ENCODE measurements at places on chromosomes 1 and 21.
A peak's percentile ranks its signal among the peaks of the same experiment; 100 is the strongest.

- DNase-seq: peak; percentile 67
Observed at GRCh38 chr1:155977690-155978324, 540 bp downstream of the ARHGEF2 start.

DNA sequence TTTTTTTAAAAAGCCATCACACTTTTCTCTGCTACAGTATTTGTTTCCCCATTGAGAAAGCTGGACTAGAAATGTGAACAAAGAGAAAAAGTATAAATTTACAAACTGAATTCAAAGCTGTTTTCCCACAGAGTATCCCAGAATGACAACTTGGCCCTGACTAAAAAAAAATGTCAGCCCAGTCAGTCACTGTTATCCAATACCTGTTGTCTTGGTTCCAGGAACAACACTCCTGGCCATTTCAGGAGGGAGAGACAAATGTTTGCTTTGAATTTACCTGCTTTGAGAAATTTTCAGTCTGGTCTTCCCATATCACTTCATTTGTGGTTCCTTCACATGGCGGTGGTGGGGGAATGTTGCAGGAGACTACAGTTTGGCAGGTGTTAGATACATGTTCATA lies 46.2 kb downstream of the COLGALT2 start:
- DNase-seq: no peak

DNA sequence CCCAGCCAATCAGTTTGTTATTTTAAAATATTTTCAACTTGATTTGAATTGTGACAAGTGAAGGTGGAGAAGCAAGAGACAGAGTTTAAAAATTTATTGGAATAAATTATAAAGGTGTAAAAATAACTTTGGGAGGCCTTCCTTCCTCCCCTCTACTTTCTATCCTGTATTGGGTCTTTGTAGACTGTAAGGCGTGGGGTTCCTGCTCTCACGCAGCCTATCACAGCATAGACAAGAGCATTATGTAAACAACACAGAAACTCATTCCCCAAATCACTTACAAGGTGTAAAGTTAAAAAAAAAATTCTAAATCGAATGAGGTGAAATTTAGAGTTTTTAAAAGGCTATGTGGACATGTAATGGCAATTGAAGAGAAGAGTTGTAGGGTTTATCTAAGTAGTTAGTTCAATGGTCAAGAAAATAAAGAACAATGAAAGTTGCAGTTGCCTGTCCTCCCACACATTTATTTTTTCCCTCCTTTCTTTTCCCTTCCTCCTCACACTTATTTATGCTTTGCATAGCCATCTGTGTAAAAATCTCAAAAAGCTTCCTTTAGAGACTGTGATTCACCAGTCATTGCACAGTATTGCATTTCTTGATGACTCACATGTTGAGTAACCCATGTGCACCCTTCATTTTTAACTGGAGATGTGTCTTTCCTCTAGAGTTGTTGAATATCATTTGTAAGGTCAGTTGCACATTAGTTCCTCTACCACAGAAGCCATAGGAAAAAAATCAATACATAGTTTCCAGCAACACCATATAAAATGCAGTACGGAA lies 242.2 kb downstream of the PTPRC start:
- DNase-seq: peak; percentile 78

DNA sequence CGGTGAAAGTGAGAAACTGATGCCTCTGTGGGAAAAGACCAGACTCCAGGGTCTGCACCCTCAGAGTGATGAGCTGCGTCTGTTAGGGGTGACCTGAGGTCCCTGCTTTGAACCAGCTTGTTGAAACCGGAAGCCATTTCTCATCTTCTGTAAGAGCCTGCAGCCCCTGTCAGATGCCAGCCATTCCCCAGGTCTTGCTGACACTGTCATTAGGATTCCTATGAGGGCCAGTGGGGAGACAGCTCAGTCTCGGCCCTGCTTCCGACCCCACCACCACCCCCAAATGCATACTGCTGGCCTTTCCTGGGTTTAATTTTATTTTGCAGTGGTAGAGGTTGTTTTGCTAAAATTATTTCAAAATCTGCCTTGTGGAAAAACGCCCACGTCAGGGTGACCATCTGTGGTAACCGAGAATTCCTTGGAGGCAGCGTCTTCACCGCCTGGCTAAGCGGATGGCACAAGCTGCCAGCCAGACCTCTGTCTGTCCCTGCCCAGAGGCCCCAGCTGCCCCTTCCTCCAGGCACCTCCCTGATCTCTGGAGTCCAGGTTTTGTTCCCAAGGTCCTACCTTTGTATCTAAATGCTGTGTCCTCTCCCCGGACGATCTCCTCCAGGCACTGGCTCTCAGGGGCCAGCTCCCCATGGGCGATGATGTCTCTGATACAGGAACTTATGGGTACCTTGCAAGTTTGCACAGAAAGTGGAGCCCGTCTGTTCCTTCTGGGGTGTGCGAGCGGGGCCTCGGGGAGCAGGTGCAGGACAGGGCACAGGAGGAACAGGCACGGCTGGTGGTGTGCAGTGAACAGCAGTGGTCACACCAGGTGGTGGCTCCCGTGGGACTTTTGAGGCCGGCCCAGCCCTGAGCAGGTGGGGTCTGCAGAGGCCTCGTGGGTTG lies 49.9 kb downstream of the PRKCZ start:
- DNase-seq: no peak

DNA sequence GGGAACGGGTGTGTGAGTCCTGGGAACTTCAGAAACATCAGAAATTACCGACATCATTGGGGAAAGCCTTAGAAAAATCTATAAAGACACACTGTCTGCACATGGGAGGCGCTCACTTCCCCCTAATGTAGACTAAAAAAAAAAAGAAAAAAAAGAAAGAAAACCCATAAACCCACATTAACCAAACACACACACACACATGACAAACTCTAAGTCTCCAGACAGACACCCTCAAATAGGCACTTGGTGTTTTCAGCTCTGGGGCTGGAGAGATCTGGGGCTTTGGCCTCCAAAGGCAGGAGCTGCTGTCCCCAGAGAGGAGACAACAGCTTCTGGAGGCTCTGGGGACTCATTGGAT lies 13.2 kb upstream of the SDHB start:
- DNase-seq: no peak

DNA sequence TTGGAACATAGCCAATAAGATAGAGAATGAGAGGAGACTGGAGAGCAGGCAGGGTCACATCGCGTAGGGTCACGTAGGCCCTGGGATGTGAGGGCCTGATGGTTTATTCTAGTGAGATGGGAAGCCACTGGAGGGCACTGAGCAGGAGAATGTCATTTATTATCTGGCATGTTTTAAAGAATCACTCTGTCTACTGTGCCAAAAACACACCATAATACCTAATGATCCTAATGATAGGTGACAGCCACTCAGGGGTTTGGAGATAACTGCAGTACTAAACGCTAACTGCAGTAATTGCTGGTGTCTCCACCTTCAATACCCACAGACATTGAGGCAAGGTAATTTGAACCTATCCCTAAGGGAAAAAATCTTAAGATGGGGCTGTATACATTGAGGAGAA lies 185.4 kb downstream of the TTLL7 start:
- no peak for DNase-seq

DNA sequence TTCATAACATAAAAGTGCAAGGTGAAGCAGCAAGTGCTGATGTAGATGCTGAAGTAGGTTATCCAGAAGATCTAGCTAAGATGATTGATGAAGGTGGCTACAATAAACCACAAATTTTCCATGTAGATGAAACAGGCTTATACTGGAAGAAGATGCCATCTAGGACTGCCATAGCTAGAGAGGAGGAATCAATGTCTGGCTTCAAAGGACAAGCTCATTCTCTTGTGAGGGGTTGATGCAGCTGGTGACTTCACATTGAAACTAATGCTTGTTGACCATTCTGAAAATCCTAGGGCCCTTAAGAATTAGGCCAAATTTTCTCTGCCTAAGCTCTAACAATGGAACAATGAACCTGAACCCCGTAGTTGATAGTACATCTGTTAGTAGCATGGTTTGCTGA lies 34.0 kb downstream of the FLVCR1 start:
- no peak for DNase-seq

DNA sequence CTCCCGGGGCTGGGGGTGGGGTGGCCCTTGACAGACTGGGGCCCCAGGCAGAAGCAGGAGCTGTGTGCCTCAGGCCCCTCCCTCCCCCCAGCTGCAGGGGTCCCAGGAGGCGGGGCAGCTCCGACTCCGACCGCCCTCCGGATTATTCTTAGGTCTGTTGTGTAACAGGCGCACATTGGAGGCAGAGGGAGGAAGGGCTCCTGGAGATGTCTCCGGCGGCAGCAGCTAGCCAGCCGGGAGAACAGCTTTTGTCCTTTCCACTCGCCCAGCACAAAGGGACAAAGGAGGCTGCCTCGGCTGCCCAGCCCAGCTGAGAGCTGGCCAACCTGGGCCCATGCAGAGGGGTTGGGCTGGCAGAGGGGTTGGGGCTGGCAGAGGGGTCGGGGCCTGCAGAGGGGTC lies 29.7 kb upstream of the PLCH2 start:
- no peak for DNase-seq

DNA sequence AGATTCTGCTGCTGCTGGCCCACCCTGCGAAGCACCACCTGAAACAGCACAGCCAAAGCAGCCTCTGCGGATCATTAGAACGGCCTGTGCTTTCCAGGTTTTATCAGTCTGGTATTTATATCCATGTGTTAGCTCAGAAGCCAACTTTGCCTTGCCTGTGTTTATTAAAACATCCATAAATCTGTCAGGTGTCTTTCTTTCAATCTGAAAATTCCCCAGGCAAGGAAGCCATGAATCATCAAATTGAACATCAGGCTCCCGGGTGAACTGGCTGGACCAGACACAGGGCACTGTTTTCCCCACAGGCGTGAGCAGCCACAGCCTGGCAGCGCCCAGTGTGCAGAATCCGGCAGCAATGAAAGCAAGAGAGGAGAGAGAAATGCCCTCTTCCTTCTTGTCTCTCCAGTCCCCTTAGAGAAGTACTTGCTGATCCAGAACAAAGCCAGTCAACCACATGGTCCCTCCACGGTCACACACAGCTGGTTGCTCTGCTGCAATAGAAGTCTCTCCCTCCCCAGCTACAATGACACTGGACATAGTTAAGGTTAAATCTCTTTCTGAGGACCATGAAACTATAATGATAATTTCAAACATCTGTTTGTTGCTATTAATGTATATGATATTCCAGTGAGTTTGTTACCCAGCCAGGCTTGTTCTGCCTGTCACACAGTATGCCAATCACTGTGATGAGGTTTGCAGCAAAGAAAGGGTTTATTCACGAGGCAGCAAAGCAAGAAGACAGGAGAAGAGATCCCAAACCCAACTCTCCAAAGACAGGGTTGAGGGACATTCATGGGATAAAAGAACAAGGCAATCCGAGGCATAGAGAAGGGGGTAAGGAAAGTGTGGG lies 212.1 kb upstream of the FMN2 start:
- DNase-seq: no peak

DNA sequence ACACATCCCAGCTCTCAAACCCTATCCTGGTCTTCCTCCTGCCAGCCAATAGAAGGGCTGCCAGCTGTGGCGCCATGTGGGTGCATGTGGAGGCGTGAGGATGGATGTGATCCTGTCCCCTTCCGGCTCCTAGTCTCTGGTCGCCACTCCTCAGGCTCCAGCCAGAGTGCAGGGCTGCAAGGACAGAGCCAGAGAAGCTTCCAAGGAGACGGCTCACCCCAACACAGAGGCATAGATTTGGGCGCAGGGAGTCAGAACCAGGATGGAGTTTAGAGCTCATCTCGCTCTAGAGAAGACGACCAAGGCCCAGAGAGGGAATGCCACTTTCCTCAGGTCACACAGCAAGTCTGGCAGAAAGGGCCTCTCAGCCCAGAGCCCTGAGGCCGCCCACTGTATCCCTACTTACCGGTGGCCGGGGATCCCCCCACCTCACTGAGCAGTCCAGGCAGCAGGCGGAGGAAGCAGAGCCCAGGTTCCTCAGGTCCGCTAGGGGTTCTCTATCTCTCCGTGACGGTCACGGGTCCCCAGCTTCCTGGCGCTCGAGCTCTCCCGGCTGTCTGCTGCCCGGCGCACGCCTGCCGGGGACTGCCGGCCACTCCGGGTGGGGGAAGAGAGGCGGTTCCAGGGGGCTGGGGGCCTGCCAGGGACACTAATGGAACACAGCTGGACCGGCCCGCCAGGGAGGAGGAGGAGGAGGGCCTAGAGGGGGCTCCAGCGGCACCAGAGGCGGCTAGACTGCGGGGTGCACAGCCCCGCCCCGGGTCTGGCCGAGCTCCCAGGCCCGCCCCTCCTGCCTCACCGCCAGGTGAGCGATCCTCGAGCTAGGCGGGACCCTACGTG lies at the start of gene COL16A1:
Gene COL16A1 (minus strand): TSS at position 587 of the 840 bp plus-strand sequence. CDS start 1,824 bp downstream, outside the sequence.
- no peak for DNase-seq

- DNase-seq: no peak
Observed at GRCh38 chr1:164033782-164034181, 525.2 kb upstream of the PBX1 start.

- no peak for DNase-seq
Observed at GRCh38 chr1:5111581-5111980, 457.2 kb downstream of the AJAP1 start.

- no peak for DNase-seq
Observed at GRCh38 chr1:58596631-58597052, 19.6 kb upstream of the TACSTD2 start.

GRCh38 chr1:70899735-70900134 lies 147.9 kb downstream of the PTGER3 start:
- DNase-seq: no peak

DNA sequence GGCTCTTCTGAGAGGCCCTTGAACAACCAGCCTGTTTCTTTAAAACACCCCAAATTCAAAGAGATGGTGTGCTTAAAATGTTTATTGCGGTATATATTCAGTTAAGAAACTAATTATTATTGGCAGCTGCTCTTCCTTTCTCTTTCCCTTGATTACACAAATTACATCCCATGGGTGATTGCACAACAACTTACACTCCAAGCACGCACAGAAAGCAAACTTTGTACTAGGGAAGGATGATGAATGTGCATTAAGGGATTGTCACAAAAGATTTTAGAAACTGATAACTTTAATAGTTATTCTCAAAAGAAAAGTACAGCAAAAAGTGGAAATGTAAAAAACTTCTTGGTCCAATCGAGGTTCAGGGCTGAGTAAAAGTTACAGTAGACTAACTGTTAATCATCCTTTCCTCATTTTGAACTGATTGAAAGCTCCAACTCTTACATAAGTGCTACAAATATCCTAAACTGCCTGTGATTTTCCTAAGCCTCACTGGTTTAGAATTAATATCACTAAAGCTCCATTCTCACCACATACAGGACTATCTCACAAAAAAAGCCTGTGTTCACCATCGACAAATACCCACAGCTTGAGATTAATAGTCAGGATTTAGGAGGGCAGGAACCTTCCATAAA lies 153.4 kb downstream of the TTLL7 start:
- DNase-seq: peak; percentile 11

DNA sequence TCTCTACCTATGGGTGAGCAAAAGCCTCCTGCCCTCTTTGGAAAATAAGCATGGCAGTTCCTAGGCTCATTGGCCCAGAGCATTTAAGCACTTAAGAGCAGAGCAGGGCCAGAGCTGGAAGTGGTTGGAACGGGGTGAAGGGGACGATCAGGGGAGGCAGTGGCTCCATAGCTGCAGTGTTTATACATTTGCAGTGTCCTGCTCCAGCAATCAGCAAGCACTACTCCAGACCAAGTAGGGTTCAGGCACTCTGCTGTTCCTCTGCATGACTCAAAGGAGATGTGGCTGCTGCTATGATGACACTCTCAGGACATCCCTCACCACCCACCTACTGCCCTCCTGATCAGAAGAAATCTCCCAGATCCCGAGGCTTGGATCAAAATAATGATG lies 55.0 kb downstream of the TRABD2B start:
- no peak for DNase-seq

- DNase-seq: no peak
Observed at GRCh38 chr1:47711184-47711847, 273.5 kb downstream of the FOXD2 start.
